ENCODE measurements at places on chromosomes 7 and 10.

GRCh38 chr10:122495406-122496340 lies 34.3 kb downstream of the HTRA1 start:
- peak; percentile 8 for DNase-seq

GRCh38 chr10:112797197-112797596 lies 152.8 kb upstream of the TCF7L2 start:
- DNase-seq: no peak

- DNase-seq: no peak
Measured at GRCh38 chr7:131655866-131656265, 99.4 kb upstream of the PODXL start.

DNA sequence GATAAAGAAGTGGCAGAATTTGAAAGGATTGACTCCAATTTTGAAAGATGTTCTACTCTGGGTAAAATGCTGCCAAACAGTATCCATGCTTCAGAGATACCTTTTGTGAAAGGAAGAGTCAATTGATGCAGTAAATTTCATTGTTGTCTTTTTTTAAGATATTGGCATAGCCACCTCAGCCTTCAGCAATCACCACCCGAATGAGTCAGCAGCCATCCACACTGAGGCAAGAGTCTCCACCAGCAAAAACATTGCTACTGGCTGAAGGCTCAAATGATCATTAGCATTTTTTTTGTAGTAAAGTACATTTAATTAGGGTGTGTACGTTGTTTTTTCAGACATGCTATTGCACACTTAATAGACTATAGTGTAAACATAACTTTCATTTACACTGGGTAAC lies 31.7 kb upstream of the CYP26C1 start:
- no peak for DNase-seq

DNA sequence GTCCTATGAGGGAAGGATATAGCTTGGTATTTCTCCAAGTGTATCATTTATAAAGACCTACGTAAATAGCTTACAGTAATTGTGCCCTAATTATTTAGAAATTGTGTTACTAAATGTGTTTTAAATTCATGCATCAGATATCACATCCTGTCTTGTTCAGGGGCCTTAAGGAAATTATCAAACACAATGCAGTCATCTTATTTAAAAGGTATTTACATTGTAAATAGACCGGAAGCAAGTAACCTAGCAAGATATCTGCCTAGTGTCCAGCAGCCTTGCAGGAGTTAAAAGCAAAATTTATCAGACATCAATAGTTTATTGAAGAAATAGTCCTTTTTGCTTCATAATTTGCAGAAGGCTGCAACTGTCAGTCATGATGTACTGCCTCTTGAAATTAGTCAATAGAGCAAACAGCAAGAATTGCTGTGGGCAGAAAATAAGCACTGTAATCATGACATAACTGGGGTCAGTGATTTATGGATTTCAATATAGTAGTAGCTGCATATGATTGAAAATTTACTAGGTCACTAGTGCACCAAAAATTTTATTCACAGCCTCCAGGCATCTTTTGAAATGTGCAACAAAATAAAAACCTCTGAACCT lies 23.1 kb downstream of the GLRX3 start:
- DNase-seq: peak; percentile 2

DNA sequence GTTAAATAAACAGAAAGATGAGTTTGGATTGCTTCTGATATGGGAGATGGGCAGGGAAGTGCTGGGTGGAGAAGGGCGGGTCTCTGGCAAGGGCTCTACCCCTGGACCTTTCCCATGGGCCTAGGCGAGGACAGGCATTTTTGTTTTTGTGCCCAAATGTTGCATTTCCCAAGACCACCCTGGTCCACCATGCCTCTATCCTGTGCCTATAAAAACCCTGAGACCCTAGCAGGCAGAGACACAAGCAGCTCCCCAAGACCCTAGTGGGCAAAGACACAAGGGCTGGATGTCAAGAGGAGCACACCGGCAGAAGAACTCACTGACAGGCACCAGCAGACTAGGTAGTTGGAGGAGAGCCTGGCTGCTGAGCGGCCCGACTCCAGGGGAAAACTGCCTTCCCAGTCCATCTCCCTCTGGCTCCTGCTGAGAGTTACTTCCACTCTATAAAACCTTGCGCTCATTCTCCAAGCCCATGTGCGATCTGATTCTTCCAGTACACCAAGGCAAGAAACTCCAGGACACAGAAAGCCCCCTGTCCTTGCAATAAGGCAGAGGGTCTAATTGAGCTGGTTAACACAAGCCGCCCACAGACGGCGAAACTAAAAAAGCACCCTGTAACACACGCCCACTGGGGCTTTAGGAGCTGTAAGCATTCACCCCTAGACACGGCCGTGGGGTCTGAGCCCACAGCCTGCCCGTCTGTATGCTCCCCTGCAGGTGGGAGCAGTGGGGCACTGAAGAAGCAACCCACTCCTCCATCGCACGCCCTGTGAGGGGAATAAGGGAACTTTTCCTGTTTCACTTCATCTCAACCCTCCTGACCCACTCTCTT lies 291.4 kb downstream of the PTPRN2 start:
- DNase-seq: no peak

DNA sequence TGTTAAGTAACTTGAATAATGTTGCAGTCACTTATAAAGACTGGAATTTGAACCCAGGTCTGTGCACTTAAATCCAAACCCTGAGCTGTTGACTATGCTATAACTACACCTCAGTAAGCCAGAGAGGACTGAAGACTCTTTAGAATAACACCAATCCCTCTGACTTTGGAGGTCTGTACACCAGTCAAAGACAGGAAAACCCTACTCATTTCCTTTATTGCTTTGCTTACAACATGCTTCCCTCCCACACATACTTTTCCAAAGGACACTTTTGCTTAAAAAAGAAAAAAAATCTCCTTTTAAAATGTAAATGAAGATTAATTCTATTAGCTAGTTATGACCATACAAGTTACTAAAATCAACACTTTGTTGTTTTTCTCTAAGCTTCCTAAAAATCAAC lies 184.7 kb upstream of the KCTD7 start:
- DNase-seq: no peak
